NCI-H1105 treated with DMSO at 0.1 percent for 48 hours (cell line): ENCODE measurements at places on chromosomes 3 and 15.
A peak's percentile ranks its signal among the peaks of the same experiment; 100 is the strongest.

DNA sequence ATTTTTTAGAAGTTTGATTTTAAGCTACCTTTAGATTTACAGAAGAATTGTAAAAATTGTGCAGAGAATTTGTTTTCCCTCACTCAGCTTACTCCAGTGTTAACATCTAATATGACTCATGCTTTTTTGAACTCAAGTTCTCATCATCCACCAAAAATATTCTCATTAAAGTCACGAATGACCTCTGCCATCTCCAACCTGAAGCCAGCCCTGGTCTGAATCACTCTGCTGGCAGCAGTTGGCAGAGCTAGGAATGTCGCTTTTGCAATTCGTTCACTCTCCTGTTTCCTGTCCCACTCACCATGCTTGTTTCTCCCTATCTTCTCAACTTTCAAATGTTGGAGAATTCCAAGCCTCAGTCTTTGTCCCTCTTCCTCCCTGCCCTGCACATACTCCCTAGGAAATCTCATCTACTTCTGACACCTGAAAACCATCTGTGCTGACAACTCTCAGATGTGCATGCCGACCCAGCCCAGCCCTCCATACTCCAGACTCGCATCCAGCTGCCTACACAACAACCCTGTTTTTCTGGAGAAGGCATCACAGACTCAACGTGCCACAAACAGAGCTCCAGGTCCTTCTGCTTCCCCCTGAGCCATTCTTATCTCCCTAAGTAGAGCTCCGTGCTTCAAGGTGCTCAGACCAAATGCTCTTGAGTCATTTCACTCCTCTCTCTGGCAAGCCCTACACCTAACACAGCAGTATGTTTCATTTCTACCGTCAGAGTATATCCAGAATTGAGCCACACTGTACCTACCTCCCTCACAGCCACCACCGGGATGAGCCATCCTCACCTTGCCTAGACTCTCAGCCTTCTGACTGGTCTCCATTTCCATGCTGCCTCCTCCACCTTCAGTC lies 24.9 kb downstream of the PRR23E start:
- DNase-seq = no peak

DNA sequence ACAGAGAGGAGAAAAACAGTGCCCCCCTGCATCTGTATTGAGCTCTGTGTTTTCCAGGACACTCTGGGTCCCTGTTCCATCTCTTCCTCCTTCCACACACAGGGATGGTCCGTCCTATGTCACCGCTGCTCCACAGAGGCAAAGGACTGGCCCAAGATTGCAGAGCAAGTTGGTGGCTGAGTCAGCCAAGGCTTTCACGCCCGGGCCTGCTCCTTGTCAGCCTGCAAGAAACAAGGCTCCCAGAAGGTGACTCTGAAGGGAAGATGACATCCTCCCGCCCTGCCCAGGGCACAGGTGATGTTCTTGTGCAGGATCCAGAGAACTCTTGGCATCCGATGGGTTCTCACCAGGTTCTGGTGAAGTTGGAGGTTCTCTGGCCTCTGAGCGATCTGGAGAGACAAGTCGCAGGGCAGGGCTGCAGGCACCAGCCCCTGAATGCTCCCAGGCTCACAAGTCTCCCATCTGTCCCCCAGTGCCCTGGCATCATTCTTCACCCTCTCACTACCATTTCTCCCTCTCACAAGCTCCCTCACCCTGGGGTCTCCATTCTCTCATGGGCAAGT lies 138.6 kb downstream of the MEGF11 start:
- DNase-seq = no peak

DNA sequence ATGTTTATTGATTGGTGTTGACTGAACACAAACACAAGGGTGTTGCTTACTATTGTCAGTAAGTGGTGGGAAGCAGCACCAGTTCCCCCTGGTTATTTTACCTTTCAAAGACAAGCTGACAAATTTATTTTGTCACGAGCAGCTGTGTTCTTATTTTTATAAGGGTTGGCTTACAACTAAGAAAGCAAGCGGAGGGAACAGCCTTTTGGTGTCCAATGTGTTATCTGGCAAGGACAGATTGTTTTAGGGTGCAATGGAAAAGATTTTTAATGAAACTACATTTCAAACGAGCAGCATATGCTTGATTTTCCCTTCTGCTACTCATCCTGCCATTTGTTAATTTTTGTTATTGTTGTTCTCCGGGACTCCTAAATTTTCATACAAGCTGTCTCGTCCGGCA lies 920.6 kb upstream of the CFAP20DC start:
- no peak for DNase-seq

- DNase-seq = no peak
Observed at GRCh38 chr15:73426323-73426994, 16.5 kb upstream of the REC114 start.

- no peak for DNase-seq
Observed at GRCh38 chr15:64878705-64879104, 33.0 kb upstream of the ANKDD1A start.

DNA sequence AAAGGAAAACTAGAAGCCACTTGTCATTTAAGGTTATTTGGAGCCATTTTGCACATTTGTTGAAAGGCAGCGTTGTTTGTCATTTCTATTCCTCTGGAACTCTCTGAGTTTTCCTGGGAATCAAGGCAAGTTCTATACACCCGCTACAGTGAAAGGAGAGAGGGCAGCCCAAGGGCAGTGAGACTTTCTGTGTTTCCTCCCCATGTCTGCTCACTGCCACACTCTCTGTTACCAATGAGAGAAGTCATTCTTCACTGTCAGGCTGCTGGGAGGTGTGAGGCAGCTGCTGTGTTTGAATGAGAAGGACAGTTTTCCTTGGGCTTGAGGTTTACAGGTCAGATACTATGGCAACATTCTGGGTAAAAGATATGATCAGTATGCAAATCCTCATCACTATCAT lies 36.0 kb downstream of the ATP13A5 start:
- no peak for DNase-seq

GRCh38 chr3:101779822-101780381 lies 891 bp downstream of the NXPE3 start:
- peak; percentile 81 for DNase-seq

GRCh38 chr15:38885001-38885400 lies 320.4 kb upstream of the RASGRP1 start:
- no peak for DNase-seq

DNA sequence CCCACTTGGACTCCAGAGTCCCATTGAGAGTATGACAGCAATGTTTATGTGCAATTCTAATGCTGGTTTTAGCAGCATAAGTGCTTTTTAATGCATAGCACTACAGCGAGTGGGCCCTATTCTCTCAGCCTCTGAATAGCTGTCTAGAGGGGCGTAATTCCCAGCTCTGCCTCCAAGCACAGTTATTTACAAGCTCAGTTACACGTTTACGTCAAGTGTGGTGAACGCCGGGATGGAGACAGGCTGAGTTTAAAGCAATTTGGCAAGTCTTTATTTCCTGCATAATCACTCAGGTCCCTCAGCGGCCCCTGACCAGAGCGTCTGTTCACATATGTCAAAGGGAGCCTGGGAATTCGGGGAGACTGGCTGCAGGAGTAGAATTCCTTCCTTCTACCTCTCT lies 43.9 kb downstream of the SOX14 start:
- DNase-seq = no peak

GRCh38 chr3:160023476-160023875 lies 34.8 kb downstream of the IL12A start:
- no peak for DNase-seq

DNA sequence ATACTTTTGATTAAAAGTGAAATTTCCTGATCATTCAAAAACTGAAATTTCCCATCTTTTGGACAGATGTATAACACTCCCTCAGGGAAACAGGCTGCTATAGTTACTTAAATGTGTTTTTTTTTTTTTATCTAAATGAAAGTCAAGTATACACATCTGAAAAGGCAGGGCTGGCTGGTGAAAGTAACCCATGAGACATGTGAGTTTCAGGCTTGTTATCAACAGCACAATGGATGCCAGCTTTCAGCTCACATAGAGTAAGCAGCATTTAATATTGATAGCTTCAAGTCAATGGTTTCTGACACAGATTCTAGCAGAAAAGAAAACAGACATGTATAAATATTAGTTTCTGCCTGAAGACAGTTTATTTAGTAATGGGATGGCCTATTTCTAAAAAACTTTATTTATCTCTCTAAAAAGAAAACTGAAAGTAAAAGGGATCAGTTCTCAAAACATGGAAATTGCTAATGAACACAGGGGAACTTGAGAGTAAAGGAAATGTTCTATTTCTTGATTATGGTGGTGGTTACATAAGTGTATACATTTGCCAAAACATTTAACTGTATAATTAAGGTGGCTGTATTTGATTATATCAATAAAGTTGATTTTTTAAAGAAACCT lies 89.7 kb upstream of the CMC1 start:
- no peak for DNase-seq

- no peak for DNase-seq
Observed at GRCh38 chr3:53635041-53635440, 140.6 kb downstream of the CACNA1D start.

GRCh38 chr3:14397046-14397445 lies 5.4 kb upstream of the SLC6A6 start:
- DNase-seq = no peak

GRCh38 chr3:130627143-130627855 lies 110.3 kb downstream of the COL6A6 start:
- no peak for DNase-seq

DNA sequence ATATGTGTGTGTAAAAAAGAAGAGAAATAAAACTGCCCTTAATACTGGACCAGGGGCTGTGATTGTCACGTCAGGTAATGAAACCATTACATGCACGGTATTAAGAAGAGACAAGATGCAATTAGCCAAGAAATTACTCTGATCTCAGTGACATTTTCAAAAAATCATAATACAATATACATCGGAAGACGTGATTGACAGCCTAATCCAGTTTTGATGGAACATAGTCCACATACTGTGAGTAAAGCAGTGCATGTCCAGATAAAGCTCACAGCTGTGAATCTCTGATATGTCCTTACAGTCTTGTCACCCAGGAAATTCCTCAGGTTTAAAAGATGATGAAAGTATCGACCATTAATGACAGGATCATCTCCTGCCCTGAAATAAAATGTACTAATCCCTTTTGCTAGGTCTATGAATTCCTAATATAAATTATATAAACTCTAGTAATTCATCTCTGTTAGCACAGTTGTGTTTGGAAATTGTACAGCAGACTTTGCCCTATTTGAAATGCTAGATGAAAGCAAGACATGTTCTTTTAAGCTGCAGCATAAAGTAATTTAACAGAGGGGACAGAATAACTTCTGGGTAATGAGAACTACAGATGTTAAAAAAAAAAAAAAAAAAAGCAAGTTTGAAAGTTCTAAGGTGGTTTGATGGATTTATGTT lies 119.5 kb upstream of the TMCO5A start:
- no peak for DNase-seq

GRCh38 chr3:14393440-14394106 lies 8.8 kb upstream of the SLC6A6 start:
- DNase-seq = no peak

DNA sequence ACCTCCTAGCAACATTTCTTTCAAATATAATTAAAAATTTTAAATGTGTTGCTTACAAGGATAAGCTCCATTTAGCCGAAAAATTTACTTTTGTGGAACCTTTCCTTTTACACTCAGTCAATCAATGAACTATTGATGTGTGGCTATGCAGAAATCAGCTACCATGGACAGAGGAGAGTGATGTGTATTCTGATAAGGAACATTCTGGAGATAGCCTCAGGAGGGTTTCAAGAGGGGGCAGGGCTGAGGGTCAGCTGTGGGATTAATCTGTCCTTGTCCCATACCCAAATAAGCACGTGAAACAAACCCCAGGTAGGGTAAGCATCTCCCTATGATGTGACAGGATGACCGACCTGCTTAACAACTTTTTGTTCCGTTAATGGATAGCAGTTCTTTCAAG lies 192.6 kb upstream of the PROK2 start:
- DNase-seq = no peak

DNA sequence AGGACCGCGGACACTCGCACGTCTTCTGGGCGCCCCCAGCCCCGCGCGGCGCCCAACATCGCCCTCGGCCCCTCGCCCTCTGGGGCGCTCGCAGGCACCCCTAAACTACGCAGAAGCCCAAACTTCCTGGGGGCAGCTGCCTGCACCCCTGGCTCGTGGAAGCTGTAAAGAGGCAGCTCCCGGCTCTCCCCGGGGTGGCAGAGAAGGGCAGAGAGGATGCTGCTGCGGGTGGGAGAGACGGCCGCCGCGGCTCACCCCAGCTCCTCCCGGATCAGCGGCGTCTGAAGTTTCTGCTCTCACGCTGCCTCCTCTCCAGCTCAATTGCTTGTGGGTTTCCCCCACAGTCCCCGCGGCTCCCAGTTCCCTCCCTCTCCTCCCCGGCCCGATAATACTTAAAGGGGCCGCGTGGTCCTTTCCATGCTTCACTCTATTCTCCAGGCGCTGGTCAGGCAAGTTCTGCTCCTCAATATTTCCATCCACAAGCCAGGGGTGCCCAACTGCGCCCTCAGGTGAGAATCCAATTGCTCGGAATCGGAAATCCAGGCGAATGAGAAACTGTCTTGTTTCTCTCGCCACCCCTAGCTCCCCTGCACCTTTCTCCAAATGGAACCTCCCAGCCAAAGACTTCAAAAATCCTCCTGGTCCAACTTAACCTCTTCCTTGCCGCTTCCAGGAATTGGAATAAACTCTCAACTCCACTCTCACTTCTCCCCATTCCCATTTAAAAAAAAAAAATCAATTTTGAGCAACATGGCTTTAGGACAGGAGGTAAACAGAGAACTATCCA lies 748.5 kb downstream of the ROBO1 start:
- peak; percentile 82 for DNase-seq

DNA sequence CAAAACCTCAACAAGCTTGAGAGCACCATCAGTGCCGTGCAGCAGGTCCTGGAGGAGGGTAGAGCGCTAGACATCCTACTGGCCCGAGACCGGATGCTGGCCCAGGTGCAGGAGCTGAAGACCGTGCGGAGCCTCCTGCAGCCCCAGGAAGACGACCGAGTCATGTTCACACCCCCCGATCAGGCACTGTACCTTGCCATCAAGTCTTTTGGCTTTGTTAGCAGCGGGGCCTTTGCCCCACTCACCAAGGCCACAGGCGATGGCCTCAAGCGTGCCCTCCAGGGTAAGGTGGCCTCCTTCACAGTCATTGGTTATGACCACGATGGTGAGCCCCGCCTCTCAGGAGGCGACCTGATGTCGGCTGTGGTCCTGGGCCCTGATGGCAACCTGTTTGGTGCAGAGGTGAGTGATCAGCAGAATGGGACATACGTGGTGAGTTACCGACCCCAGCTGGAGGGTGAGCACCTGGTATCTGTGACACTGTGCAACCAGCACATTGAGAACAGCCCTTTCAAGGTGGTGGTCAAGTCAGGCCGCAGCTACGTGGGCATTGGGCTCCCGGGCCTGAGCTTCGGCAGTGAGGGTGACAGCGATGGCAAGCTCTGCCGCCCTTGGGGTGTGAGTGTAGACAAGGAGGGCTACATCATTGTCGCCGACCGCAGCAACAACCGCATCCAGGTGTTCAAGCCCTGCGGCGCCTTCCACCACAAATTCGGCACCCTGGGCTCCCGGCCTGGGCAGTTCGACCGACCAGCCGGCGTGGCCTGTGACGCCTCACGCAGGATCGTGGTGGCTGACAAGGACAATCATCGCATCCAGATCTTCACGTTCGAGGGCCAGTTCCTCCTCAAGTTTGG lies 60.8 kb upstream of the CCR4 start:
- DNase-seq = no peak

DNA sequence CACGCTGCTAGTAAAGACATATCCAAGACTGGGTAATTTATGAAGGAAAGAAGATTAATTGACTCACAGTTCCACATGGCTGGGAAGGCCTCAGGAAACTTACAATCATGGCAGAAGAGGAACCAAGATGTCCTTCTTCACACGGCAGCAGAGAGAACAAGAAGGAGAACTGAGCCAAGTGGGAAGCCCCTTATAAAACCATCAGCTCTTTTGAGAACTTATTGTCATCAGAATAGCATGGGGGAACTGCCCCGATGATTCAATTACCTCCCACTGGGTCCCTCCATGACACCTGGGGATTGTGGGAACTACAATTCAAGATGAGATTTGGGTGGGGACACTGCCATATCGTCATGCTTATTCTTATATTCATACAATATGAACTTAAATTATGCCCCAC lies 49.0 kb downstream of the DUT start:
- DNase-seq = no peak
